ENCODE measurements at places on chromosomes 1 and 21.

DNA sequence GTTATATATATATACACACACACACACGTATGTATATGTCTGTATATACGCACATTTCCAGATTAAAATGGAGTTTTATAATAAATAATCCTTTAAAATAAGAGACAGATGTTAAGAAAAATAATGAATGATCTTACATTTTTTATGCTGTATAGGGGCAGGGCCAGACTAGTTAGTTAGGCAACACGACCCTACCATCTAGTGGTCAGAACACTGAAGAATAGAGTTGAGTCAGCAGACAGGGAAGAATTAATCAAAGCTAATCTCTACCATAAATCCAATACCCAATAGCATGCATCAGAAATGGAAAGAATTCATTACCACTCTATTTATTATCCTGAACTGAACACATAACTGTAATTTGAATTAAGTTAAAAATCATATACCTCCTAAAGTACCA is 156.7 kb downstream of the BRINP3 start:
- peak; percentile 51 for DNase-seq

- peak; percentile 83 for DNase-seq
Measured at GRCh38 chr1:71196685-71197084, 115.8 kb upstream of the ZRANB2 start.

DNA sequence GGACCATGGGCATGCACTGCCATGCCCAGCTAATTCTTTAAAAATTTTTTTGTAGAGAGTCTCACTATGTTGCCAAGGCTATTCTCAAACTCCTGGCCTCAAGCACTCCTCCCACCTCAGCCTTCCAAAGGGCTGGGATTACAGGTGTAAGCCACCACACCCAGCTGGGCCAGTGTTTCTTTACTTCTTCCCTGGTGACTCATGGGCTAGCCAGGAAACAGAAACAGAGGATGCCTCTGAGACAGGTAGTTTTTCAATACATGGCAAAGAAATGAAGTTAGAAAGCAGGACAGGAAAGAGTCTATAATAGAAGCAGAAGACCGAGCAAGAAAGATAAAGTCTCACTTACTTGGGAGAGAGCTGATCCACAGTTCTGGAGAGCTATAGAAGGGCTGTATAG is 7.6 kb upstream of the C1orf74 start:
- DNase-seq: no peak

DNA sequence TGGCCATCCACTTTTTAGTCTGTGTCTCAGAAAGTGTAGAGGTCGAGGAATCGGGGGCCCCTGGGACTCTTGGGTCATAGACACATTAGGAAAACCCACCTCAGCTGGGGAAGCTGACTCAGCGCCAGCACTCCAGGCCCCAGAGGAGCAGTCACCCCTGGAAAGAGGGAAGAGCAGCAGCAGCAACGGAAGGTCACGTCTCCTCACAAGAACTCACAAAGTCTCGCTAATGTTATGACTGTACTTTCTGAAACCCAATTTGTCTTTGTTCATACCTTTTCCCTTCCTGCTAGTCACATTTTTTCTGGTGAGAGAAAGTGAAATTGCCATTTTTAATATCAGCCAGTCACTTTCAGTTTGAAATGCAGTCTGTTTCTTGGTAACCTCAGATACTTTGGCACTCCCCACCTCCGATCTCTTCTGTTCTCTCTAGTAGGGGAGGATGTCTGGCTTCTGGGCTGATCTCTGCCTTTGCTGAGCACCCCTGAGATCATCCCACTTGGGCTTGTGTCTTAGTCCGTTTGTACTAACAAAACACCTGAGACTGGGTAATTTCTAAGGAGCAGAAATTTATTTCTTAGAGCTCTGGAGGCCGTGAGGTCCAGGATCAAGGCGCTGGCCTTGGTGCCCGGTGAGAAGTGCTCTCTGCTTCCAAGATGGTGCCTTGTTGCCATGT is 6.0 kb upstream of the NLRP3 start:
- DNase-seq: no peak

DNA sequence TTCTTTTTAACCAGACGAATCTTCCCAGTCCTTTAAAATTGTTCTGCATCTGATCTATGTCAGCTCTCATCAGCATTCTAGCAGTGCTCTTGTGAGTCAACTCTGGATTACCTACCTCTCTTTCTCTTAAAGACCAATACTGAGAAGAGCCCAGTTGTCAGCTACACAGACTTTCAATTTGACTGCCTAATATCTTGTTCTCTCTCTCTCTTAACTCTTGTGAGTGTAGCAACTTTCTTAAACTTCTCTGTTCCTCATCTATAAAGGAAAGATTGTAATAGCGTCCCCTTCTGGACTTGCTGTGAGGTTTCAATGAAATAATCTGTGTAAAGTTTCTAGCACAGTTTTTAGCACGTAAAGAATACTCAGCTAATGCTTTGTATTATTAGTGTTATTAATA is 499.3 kb upstream of the ADAMTS5 start:
- DNase-seq: no peak

GRCh38 chr1:86184426-86184825 is 27.9 kb upstream of the COL24A1 start:
- no peak for DNase-seq

GRCh38 chr1:151009206-151009587 is 948 bp downstream of the PRUNE1 start:
- no peak for DNase-seq

DNA sequence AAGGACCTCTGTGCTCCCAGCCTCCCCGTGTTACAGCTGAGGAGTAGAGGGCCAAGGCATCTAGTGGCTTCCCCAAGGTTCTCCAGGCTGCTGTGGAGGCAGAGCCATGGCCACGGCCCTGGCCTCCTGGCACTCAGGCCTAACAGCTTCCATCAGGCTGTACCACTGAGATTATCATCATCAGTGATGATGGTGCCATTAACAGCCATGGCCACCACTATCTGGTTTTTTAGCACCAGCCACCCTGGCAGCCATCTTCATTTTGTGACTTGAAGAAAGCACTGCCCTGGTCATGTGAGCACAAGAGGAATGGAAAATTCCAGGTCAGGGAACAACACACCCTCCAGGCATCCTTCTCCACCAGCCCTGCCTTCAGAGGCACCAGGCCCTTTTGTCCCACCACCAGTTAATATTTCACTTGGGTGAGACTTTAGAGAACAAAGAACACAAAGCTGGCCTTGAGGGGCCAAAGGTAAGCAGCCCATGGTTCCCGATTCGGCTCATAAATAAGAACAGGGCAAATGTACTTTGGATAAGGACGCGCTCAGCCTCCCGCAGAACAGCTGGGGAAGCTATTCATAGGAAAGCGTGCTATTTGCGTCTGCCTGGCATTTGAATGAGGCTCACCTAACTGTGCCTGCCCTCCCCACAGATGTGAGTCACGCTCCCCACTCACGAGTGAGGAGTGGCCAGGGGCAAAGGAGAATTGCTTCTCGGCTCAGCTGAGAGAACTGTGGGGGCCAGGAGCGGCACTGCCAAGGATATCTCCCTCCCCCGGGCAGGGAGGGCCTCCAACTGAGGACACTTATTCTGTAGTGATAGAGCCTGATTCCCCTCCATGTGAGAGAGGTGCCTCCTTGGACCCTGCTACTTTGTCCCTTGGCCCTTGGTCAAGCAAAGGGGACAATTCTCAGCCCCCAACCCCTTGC is 95.6 kb downstream of the CD58 start:
- no peak for DNase-seq

GRCh38 chr1:65195495-65196417 is 47.8 kb downstream of the AK4 start:
- no peak for DNase-seq

GRCh38 chr1:59917026-59917784 is 9.4 kb downstream of the CYP2J2 start:
- peak; percentile 58 for DNase-seq

Data from brain (organoid and tissue), 16 donors.